HCT116 (cell line): ENCODE measurements at places on chromosomes 12 and 14.

DNA sequence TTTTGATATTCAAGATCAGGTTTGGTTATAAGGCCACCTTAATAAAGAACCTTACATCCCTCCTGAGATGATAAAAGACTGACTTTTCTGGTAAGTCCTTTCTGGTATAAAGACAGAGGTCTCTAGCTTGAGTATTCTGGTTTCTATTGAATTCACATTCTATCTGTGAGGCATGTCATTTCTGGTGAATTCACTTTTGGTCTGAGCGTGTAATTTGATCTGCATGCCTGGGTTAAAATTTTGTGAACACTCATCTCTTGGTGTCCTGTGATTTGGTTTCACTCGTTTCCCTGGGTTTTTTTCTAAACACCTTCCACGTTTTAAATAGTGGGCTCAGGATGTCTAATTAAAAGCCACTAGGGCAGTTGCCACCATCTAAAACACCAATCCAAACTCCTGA is 12.2 kb downstream of the EIF5 start:
- H3K36me3 ChIP-seq: peaks cover 24% of the 10 kb centered on the region
- H3K4me3 ChIP-seq: no peak overlapping the region
- no peak for DNase-seq
- no peaks in the 10 kb centered on the region for H3K27me3 ChIP-seq
- no peaks in the 10 kb centered on the region for H3K4me1 ChIP-seq

- no peaks in the 10 kb centered on the region for H3K36me3 ChIP-seq
- peak overlapping the region; percentile 48; the same call in 1 of the 2 replicates for H3K27ac ChIP-seq
- no peak overlapping the region for H3K4me3 ChIP-seq
Observed at GRCh38 chr12:79056775-79057174, 192.2 kb downstream of the SYT1 start.

- no peak overlapping the region for H3K4me3 ChIP-seq
- H3K27me3 ChIP-seq: no peaks in the 10 kb centered on the region
- no peaks in the 10 kb centered on the region for H3K36me3 ChIP-seq
- no peak overlapping the region for H3K27ac ChIP-seq
- DNase-seq: no peak
Observed at GRCh38 chr14:58747181-58747580, 109.4 kb downstream of the DACT1 start.

DNA sequence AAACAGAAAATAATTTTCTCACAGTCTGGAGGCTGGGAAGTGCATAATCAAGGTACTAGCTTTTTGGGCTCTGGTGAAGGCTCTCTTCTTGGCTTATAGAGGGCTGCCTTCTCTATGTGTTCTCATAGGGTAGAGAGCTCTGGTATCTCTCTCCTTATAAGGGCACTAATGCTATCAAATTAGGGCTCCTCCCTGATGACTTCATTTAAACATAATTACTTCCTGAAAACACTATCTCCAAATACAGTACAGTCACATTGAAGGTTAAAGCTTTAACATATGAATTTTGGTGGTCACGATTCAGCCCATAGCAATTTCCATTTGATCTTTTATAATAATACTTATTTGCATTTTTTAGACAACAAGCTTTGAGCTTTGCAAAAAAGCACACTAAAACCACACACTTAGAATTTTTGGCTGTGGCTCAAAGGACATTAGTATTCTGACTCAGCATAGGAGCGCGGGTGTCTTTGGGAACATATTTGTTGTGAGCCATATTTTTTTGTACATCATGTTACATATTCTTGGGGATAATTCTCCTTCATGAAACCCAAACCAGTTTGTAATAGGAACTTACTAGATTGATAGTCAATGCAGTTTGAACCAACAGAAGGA is 808.1 kb upstream of the FBXO33 start:
- H3K4me1 ChIP-seq: peaks cover 4% of the 10 kb centered on the region; the same call in 1 of the 2 replicates
- no peaks in the 10 kb centered on the region for H3K27me3 ChIP-seq
- H3K27ac ChIP-seq: no peak overlapping the region
- H3K4me3 ChIP-seq: no peak overlapping the region
- DNase-seq: no peak

- no peaks in the 10 kb centered on the region for H3K27me3 ChIP-seq
- H3K4me3 ChIP-seq: no peak overlapping the region
- no peaks in the 10 kb centered on the region for H3K36me3 ChIP-seq
- no peak for DNase-seq
- peaks cover 5% of the 10 kb centered on the region for H3K4me1 ChIP-seq
- no peak overlapping the region for H3K27ac ChIP-seq
Observed at GRCh38 chr12:12072064-12072760, 1.5 kb downstream of the BCL2L14 start.

DNA sequence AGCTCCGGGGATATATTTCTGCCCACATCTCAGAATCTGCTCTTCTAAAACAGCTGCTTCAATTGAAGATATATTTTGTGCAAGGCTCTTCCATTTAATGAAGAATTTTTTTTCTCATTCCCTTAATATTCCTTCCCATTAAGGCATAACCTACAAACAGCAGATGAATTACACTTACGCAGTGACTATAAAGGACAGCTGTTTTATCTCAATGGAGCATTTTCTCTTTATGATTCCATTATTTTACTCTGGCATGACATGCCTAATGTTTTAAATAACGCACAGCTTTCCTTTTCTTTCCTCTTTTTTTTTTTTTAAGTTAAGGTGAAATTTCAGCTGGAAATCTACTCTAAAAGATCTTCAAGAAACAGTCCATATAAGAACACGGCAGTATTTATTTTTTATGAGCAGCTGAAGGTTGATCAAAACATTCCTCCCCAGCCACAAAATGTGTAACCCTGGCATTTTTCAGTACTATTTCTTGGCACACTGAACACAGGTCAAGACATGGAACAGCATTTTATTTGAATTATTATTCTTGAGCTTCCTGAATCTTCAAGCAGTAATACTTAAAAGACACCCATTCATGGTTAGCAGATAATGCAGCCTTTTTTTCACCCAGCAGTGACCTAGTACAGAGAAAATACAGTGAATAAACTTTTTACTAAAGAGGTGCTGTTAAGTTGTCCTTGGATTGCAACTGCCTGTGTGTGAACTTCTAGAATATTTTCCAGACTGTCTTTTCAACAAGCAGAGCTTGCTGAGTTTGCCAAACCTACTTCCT is 118.1 kb upstream of the FOXN3 start:
- DNase-seq: no peak
- H3K4me3 ChIP-seq: no peak overlapping the region
- H3K27ac ChIP-seq: no peak overlapping the region
- H3K27me3 ChIP-seq: no peaks in the 10 kb centered on the region
- H3K4me1 ChIP-seq: no peaks in the 10 kb centered on the region

DNA sequence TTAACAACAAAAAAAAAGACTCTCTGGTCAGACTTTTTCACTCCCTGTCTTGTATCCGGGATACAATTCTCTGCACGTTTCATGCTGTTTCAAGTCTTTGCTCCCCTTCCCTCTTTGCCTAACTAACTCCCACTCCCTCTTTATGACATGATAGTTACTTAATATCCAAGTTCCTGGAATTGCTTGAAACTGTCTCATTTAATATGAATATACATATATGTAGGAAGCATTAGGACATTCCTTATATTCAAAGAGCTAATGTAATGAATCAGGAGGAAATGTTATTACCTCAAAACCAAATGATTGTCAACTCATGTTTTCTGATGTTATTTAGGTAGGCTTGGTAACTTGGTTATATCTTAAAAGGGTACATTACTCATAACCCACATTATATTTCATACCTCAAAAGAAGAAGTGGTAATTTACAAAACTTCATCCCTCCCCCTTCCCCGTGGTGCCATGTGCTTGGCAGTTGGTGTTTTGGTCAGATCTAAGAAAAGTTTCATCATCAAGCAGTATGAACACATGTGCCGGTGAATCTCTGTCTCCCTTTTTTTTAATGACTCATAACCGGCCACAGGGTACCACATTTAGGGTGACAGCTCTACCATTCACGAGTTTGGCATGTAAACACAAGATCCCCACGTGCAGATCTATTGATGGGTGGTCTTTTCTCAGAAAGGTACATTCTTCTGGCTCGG is 56.5 kb downstream of the HCAR2 start:
- no peaks in the 10 kb centered on the region for H3K4me1 ChIP-seq
- H3K36me3 ChIP-seq: no peaks in the 10 kb centered on the region
- no peak overlapping the region for H3K27ac ChIP-seq

GRCh38 chr12:71415336-71416231 is 24.0 kb upstream of the LGR5 start:
- no peaks in the 10 kb centered on the region for H3K27me3 ChIP-seq
- peak; percentile 42 for DNase-seq
- no peak overlapping the region for H3K4me3 ChIP-seq
- no peaks in the 10 kb centered on the region for H3K36me3 ChIP-seq

- H3K27me3 ChIP-seq: peaks cover 14% of the 10 kb centered on the region
- H3K27ac ChIP-seq: no peak overlapping the region
- no peaks in the 10 kb centered on the region for H3K4me1 ChIP-seq
- H3K4me3 ChIP-seq: no peak overlapping the region
- no peak for DNase-seq
Observed at GRCh38 chr14:21924479-21924878, 250.9 kb upstream of the OR4E1 start.

DNA sequence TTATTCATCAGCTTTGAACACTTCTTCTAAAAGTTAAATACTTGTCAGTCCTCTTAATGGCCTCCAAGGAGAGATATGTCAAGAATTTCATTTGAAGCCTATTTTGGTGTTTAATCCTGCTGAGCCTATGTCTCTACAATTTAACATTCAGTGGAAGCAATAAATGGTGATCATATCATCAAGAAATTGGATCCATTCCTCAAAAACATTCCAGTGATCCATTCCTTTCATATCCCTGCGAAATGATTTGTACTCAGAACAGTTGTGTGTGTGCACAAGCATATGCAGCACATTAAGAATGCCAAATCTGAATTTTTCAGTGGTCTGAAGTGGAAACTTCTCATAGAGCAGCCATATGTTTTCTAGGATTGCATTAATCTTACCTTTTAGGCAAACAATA is 373.7 kb upstream of the SYT1 start:
- no peaks in the 10 kb centered on the region for H3K4me1 ChIP-seq
- no peak for DNase-seq
- no peak overlapping the region for H3K4me3 ChIP-seq
- no peak overlapping the region for H3K27ac ChIP-seq
- no peaks in the 10 kb centered on the region for H3K36me3 ChIP-seq
- no peaks in the 10 kb centered on the region for H3K27me3 ChIP-seq

DNA sequence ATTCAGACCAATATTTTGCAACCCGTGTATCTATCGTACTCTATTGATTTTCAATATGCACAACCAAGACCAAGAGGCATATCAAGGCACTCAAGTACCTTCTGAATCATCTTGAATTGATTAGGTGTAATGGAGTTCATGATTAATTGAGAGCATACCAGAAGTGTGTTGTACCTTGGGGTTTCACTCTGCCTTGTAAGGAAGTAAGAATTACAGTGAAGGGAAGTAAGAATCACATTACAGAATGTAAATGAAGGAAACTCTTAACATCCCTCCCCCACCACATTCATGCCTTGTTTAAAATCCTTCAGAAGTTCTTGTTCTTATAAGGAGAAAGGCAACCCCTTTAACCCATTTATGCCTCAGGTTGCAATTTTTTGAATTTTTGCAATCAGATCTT is 5.4 kb upstream of the MGAT4C start:
- H3K36me3 ChIP-seq: no peaks in the 10 kb centered on the region
- H3K27ac ChIP-seq: no peak overlapping the region
- no peak overlapping the region for H3K4me3 ChIP-seq
- H3K27me3 ChIP-seq: no peaks in the 10 kb centered on the region
- H3K4me1 ChIP-seq: no peaks in the 10 kb centered on the region
- no peak for DNase-seq

GRCh38 chr14:62301911-62302310 is 539.7 kb downstream of the SNAPC1 start:
- H3K27ac ChIP-seq: no peak overlapping the region
- H3K4me1 ChIP-seq: no peaks in the 10 kb centered on the region
- H3K27me3 ChIP-seq: no peaks in the 10 kb centered on the region
- DNase-seq: no peak
- H3K36me3 ChIP-seq: no peaks in the 10 kb centered on the region

DNA sequence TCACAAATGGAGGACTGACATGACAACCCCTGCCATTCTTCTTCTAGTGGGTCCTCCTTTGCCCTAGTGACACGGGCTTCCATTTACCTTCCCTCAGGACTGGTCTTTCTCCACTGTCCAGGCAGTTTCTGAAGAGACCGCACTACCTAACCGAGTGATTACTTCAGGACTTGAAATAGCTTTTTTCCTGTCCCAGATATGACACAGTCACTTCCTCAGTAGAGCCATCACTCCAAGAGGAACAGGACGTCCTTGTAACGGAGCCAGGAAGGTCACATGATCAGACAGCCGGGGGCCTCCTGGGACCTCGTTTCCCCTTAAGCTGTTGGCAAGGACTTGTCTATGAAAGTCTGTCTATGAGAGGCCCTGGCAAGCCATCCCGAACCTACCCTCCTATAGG is 62.3 kb downstream of the FOS start:
- H3K27me3 ChIP-seq: peaks cover 13% of the 10 kb centered on the region; the same call in 1 of the 2 replicates
- H3K36me3 ChIP-seq: no peaks in the 10 kb centered on the region
- no peak overlapping the region for H3K4me3 ChIP-seq
- no peak for DNase-seq
- no peak overlapping the region for H3K27ac ChIP-seq

DNA sequence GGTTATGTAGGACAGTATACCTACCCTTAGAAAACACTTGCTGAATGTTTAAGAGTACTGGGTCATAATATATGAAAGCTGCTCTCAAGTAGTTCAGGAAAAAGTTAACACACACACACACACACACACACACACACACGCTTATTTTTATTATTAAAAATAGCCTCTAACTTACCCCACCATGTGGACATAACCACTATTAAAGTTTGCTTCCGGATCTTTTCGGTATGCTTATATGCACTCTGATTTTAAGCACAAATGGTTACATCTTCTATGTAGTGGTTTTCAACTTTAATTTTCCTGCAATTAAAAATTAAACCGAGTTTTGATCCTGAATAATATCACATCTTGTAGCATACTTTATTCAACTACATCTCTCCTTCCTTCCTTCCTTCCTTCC is 84.9 kb upstream of the TRAF3 start:
- no peaks in the 10 kb centered on the region for H3K27me3 ChIP-seq
- DNase-seq: no peak
- no peak overlapping the region for H3K27ac ChIP-seq

- no peak for DNase-seq
- H3K4me3 ChIP-seq: no peak overlapping the region
- H3K27ac ChIP-seq: no peak overlapping the region
- peaks cover 12% of the 10 kb centered on the region; the same call in 1 of the 2 replicates for H3K36me3 ChIP-seq
- H3K27me3 ChIP-seq: no peaks in the 10 kb centered on the region
- no peaks in the 10 kb centered on the region for H3K4me1 ChIP-seq
Observed at GRCh38 chr12:113917393-113917792, 48.7 kb downstream of the RBM19 start.

DNA sequence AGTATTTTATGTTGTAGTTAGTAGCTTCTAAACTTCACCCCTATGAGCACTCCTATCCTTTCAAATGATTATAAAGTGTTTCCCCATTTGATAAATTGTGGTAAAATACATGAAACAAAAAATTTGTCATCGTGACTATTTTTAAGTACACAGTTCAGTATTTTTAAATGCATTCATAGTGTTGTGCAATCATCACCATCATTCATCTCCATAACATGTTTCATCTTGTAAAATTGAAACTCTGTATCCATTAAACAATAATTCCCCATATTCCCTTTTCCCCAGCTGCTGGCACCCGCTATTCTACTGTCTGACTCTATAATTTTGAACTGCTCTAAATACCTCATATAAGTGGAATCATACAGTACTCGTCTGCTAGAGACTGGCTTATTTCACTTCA is 52.5 kb downstream of the ATP23 start:
- H3K36me3 ChIP-seq: no peaks in the 10 kb centered on the region
- no peak overlapping the region for H3K27ac ChIP-seq
- H3K4me3 ChIP-seq: no peak overlapping the region
- no peaks in the 10 kb centered on the region for H3K27me3 ChIP-seq
- no peaks in the 10 kb centered on the region for H3K4me1 ChIP-seq
